PC-9 (cell line): ENCODE measurements at places on chromosomes 13 and 19. TPM values are rescaled to one million over a fixed set of nuclear protein-coding genes. Genes with fewer than 3 reads are reported as not detected.

DNA sequence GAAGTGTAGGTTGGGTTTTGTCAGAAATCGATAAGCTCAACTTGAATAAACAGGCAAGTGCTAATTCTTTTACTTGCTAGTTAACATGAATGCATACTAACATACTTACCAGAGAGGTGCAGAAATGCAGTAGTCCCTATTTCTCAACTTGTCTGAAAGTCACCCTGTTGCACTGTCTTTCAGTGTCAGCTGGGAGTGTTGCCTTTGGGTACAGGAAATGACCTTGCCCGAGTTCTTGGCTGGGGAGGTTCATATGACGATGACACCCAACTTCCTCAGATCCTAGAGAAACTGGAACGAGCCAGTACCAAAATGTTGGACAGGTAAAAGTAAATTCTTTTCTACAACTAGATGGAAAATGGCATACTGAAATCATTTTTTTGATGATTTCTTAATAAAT lies 103.5 kb upstream of the AKAP11 start:
- H3K27ac ChIP-seq: no peak overlapping the region
- no peak overlapping the region for H3K4me3 ChIP-seq
- DNase-seq: no peak

- no peaks in the 10 kb centered on the region for H3K36me3 ChIP-seq
- peaks cover 39% of the 10 kb centered on the region for H3K27me3 ChIP-seq
- H3K4me3 ChIP-seq: no peak overlapping the region
- DNase-seq: no peak
These were observed 412.2 kb upstream of the TSHZ3 start for GRCh38 chr19:31761281-31761913.

- DNase-seq: no peak
- no peak overlapping the region for H3K27ac ChIP-seq
- no peaks in the 10 kb centered on the region for H3K36me3 ChIP-seq
- no peak overlapping the region for H3K4me3 ChIP-seq
- no peaks in the 10 kb centered on the region for H3K27me3 ChIP-seq
These were observed 107.4 kb downstream of the KCTD12 start for GRCh38 chr13:76778853-76779252.

The LYL1 gene
- 0.24 TPM in 1 of 2 replicates, not detected in the other for total RNA-seq
